A549 treated with CORT108297 at 1 μM for 4 hours (cell line): ENCODE measurements at places on chromosomes 7 and 10. TPM values are rescaled to one million over a fixed set of nuclear protein-coding genes. Genes with fewer than 3 reads are reported as not detected.

Gene WNT8B
- 0.03 to 0.07 TPM (median 0.04 TPM) in 3 of 5 replicates, not detected in the others for total RNA-seq

Gene NPFFR1
- total RNA-seq, result not detected in 5 replicates

Gene ERVW-1
- 0.09 TPM in 1 of 5 replicates, not detected in the others for total RNA-seq

Gene CDHR3
- total RNA-seq, result 4.3 to 6.1 TPM (median 4.9 TPM) in 5 replicates

Gene BMS1
- total RNA-seq, result 21.6 to 29.0 TPM (median 22.0 TPM) in 5 replicates

Gene ZNRF2
- 5.1 to 7.2 TPM (median 6.4 TPM) in 5 replicates for total RNA-seq

Gene FAM20C
- 29.0 to 46.3 TPM (median 41.5 TPM) in 5 replicates for total RNA-seq

Gene TUBGCP2
- 37.5 to 46.8 TPM (median 45.3 TPM) in 5 replicates for total RNA-seq

Gene ASB4
- 0.18 to 0.34 TPM (median 0.25 TPM) in 5 replicates for total RNA-seq

Gene DIP2C
- total RNA-seq, result 6.7 to 11.1 TPM (median 9.4 TPM) in 5 replicates

Gene CYP3A7
- total RNA-seq, result 0.06 TPM in 1 of 5 replicates, not detected in the others

Gene PRKG1
- total RNA-seq, result 0.01 TPM in 3 of 5 replicates, not detected in the others

Gene TMEM176B
- total RNA-seq, result 0.12 to 0.13 TPM in 2 of 5 replicates, not detected in the others

Gene NEUROG3
- not detected in 5 replicates for total RNA-seq

Gene HMX3
- 0.09 TPM in 1 of 5 replicates, not detected in the others for total RNA-seq
